C1 segment of cervical spinal cord (tissue), 14 donors: ENCODE measurements at places on chromosomes 7 and 10.

DNA sequence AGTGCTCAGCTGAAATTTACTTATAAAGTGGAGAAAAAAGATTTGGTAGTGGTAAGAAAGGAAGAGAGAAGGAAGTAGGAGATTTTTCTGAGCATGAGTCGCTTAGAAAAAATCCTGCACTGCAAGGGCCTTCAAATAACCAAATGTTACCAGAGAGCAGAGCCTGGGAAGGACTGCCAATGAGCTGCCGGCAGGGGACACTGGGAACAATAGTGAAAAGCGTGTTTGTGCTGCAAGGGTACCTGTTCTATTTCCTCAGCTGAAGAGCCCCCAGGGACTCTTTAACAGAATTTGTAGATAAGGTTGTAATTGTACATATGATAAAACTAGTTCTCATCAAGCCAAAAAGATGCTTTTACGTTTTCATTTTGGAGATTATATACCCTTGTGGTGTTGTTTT, 696.3 kb upstream of the C7orf33 start:
- no peak for DNase-seq

- DNase-seq: no peak
These were observed 90.3 kb upstream of the FAM133B start for GRCh38 chr7:92680442-92680841.

DNA sequence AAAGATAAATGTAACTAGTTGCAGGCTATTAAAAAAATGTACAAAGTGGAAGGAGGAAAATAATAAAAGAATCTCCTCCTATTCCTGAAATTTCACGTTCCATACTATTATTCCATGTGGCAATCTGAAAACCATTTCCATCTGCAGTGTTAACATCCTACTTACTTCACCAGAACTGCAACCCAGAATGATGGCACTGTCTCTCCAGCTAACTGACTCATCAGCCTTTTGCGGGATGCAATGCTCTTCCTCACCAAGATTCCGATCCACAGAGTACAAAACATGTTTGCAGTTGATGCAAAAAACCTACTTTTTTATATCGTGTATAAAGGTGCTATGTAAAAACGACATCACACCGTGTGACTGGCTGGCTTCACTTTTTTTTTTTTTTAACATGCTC, 50.8 kb downstream of the ESYT2 start:
- no peak for DNase-seq

DNA sequence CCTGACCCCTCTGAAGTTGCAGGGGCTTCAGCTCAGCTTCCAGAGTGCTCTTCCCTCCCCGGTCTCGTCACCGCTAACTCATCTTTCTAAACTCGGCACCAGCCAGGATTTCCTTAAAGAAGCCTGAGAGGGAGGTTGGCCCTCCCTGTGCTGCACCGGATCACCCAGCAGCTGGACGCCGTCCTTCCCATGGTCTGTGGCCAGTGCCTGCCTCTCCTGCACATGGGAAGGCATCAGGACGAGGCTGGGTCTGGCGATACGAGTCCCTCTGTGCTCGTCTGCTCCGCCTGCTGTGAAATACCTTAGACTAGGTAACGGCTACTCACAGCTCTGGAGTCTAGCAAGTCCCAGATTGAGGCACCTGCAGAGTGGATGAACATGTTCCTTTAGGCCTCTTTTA, 179.1 kb downstream of the ZMYND11 start:
- DNase-seq: no peak

DNA sequence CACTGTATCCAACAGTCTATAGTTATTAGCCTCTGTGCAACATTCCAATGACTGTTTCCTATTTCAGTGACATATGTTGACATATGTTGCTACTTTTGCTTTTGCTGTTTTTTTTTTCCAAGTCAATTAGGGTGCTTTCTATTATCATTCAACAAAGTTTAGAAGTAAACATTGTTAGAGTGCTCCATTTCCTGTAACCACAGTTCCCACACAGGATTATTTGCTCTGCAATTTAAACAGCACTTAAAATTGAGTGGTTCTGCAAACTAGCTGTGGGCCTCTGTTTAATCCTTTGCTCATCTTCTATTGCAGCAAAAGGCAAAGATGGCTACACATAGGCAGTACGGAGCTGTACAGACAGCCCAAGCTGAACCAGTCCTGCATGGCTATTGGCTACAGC, 46.5 kb upstream of the PTN start:
- DNase-seq: no peak

DNA sequence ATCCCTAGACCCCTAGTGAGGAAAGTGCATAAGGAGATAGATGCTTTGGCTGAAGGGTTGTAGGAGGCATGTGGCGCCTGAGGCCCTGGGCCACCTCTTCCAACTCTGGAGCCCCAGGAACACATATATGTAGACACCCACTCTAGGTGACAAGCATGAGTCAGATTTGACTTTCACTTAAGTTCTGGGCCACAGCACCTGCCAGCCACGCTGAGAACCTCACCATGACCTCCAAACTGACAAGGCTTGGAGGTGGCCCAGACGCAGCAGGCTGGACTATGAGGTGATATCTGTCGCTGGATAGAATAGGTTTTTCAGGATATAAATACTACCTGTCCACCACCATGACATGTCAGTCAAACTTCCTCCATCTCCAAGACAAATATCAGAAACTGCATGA, 894.0 kb upstream of the ZNF722 start:
- DNase-seq: no peak

DNA sequence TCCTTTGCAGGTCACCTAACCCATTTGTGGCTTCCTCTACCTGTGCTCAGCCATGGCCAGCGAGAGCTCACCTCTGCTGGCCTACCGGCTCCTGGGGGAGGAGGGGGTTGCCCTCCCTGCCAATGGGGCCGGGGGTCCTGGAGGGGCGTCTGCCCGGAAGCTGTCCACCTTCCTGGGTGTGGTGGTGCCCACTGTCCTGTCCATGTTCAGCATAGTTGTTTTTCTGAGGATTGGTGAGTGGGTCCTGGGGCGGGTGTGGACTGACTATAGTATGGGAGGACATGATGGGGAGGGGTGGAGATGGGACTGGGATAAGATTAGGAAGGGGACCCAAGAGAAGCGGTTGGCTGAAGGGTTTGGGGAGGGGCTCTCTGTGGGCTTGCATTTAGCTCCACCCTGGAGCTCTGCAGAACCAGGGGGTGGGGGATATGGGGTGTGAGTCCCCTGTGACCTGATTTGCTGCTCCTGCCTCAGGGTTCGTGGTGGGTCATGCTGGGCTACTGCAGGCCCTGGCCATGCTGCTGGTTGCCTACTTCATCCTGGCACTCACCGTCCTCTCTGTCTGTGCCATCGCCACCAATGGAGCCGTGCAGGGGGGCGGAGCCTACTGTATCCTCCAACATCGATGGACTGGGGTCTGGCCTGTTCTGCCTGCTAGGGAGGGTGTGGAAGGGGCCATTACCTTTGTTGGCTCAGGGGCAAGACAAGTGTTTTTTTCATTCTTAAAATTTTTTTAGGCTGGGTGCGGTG, 1.8 kb downstream of the SLC12A9 start:
- DNase-seq: no peak
